Amniotic stem cell (primary cell): ENCODE measurements at places on chromosomes 1 and 21.

GRCh38 chr1:25036117-25036546, 106.1 kb upstream of the RUNX3 start:
- no peak for DNase-seq

- no peak for DNase-seq
Measured at GRCh38 chr1:202150602-202151001, 6.1 kb upstream of the ARL8A start.

GRCh38 chr21:42038826-42039425, 28.8 kb upstream of the ZBTB21 start:
- no peak for DNase-seq

DNA sequence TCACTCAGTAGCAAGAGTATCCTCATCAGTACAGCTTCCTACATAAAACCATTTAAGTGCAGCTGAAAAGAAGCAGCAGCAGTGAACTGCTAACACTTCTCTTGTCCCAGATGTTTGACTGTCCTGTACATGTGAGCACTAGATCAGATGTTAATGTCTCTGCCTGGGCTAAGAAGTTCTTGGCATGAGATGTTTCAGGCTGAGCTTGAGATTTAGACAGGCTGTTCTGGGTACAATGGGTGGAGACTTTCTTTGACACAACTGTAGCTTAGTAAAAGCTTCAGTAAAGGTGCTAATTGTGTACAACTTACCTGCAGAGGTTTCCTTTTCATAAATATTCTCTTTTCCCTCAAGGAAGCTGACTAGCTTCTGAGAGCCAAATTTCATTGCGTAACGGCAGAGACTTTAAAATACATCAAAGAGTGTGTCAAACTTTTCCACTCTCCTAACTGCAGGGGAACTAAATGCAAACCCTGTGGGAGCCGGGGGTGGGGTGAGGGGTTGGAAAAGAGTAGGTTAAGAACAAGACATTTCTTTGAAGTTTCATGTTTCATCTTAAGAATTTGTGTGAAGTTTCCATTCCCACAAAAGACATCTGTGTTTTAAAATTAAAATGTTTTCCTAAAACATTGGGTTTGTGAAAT, 82.1 kb upstream of the CCDC190 start:
- DNase-seq = no peak

DNA sequence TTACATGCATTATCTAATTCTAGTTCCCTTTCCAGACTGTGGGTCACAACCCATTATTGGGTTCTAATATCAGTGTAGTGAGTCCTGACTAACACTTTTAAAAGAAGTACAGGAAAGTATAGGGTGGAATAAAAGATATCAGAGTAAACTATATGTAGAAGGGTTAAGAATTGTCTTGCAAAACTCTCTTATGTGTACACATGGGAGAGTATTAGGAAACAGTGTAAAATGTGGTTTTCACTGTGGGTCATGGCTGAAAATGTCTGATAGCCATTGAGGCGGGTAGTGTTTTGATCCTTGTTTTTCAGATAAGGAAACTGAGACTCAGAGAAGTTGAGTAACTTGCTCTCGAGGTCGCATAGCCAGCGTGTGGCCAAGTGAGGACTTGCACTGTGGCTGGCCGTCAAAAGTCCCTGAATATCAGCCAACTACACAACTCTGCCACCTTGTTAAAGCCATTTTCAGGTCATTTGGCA, 18.5 kb upstream of the MTARC1 start:
- no peak for DNase-seq

GRCh38 chr1:18927082-18927653, 24.8 kb upstream of the ALDH4A1 start:
- no peak for DNase-seq

- no peak for DNase-seq
Measured at GRCh38 chr1:245378311-245378722, 223.5 kb downstream of the KIF26B start.

- DNase-seq = no peak
Measured at GRCh38 chr1:247472035-247472434, 14.1 kb upstream of the OR2B11 start.

- DNase-seq = no peak
Measured at GRCh38 chr1:201468501-201468843, 516 bp downstream of the PHLDA3 start.

DNA sequence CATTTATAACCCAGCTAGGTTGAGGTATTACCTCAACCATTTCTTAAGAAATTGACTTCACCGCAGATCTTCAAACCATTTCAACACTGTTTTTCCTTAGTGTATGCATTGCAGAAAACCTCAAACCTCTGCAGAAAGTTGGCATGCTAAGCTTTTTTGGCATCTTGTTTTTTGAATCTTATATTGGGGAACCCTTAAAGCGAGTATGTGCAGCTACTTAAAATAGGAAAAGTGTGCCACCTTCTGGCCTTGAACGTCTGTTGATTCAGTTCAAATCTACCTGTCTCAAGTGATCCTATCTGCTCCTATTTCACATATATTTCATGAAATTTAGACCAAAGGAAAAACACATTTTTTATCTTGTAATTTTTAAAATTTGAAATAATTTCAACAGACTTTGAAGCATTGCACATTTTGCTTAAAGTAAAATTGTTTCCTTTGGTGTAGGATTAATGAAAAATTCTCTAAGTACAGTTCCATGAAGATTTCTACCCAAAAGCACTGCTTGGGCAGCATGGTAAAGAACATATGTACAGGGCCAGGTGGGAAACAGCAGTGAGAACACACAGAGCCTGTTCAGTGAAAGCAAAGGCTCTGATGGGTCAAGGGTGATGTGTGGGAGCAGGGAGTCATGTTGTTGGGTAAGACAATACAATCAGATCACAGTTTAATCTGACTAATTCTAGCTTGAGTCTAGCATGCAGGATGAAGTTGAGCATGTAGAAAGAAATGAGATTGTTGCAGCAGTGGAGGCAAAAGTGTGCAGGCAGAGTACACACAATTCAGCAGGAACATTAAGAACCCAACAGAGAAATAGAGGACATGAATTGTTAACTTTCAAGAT, 17.2 kb downstream of the HENMT1 start:
- peak; percentile 37 for DNase-seq

DNA sequence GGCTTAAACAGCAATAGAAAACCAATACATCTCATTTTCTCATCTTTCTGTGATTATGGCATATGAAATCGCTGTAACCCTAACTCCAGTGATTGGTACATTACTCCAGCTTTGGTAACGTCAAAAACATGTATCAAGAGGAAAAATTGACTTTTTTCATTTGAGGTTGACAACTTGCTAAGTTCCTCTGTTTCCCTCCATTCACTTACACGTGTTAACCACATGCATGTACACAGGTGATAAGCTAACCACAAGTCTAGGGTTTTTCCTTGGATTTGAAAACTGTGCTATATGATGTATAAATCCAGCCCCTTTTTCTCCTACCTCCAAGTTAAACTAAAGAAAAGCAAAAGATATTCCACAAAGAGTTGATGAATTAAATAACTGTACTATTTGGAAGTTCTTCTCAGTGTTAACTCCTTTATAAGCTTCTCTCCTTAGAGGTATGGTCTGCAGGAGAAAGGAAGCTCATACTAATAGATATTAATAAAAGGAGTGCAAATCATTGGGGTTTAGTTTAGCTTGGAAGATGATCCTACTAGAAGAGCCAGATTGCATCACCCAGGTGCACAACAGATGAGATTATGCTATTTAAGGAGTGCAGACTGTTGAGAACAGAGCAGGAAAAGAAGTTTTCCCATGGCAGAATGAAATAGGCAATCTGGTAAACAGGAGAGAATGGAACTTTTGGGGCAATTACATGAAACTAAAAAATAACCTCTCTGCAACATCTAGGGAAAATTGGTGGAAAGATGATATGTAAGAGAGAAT, 277.9 kb downstream of the GRIK1 start:
- DNase-seq = no peak

GRCh38 chr1:15714406-15715136, 21.5 kb upstream of the SLC25A34 start:
- no peak for DNase-seq

- no peak for DNase-seq
Measured at GRCh38 chr1:24206516-24207394, 19.7 kb upstream of the IFNLR1 start.

GRCh38 chr1:35264871-35265270, 3.6 kb upstream of the ZMYM4 start:
- DNase-seq = peak; percentile 38

DNA sequence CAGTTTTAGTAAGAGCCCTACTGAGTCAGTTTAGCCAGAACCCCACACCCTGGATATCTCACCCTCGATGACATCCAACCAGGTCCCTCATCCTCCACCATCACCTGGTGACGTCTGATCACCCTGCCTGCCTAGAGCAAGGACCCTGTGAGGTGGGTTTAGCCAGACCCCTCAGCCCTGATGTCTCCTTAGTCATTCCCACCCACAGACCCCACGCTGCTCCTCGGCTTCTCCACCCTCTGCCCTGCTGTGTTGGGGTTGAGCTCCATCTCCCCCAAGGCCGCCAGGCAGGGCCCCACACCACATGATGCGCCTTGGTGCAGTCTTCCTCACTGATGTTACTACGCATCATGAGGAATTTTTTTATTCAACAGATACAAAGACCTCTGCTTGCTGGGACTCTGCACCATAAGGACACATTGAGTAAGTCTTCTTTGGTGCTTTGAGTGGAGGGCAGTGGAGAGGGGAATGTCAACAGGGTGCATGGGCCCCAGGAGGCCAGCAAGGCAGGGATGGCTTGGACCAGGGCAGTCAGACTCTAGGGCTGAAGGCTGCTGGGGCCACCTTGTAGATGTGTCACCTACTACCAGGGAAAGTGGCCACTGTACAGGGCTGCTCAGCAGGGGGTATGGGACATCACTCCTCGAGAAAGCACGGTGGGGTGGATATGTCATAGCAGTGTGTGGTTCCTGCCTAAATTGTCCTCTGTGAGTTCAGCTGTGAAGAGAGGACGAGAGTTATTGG, 1.7 kb upstream of the IBA57 start:
- DNase-seq = no peak

DNA sequence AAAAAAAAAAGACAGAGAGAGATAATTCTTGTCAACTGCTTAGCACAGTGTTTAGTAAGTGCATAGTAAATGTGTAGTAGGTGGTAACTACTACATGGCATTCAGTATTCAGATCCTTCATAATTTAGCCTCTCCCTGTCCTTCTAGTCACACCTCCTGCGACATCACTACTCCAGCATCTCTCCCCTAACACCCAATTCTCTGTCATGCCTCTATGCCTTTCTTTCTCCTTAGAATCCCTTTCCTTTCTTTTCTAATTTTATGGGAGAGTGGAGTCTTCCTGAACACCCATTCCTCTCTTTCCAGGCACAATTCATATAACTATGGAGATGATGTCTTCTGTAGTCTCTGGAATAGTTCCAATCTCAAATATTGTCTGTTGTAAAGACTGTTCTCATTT, 3.9 kb upstream of the VPS72 start:
- DNase-seq = no peak

- DNase-seq = no peak
Measured at GRCh38 chr1:59315529-59316463, 18.9 kb downstream of the FGGY start.

DNA sequence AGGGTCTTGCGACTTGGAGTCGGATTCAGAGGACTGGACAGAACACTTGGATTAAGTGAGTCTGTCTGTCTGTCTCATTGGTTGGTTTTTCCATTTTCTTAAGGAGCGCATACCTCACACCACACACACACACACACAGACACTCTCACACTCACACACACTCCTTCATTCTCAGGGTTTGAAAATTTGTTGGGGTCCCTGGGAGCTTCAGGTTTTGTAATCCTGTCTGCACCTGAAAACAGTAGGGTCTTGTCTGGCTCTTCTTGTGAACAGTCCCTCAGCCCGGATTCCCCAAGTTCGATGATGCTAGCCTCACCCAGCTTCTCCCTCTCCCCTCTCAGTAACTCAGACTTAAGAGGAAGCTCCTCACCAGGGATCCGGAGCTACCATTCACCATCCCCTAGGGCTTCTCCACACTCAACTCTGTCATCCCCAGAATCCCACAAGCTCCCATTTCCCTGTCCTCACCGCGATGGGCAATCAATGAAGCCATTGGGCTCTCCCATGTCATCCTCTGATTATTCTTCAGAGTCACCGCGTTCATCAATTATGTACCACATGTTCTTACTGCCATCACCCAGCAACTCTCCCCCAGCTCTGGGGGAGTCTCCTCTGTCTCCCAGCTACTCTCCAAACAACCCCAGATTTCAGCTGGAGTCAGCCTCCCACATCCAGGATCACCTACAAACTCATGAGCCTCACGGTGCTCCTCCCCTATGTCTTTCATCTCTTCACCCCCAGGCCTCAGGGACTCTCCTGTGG, 1530.9 kb upstream of the TPTE start:
- no peak for DNase-seq

DNA sequence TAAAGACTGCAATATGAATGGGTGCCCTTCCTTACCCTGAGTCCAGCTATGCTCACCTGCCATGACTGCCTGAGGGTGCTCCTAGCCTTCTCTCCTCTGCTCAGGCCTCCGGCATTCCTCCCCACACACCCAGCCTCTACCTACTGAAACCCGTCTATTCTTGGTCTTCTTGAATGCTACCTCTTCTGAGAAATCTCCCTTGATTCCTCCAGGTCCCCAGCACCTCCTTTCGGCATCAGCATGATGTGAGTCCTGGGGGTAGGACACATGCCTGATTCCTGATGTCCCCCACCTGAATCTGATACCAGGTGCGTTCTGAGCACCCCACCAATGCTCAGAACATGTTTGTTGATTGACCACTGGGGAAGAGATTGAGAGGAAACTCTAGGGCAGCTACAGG, 8.6 kb downstream of the LDLRAD1 start:
- DNase-seq = no peak

DNA sequence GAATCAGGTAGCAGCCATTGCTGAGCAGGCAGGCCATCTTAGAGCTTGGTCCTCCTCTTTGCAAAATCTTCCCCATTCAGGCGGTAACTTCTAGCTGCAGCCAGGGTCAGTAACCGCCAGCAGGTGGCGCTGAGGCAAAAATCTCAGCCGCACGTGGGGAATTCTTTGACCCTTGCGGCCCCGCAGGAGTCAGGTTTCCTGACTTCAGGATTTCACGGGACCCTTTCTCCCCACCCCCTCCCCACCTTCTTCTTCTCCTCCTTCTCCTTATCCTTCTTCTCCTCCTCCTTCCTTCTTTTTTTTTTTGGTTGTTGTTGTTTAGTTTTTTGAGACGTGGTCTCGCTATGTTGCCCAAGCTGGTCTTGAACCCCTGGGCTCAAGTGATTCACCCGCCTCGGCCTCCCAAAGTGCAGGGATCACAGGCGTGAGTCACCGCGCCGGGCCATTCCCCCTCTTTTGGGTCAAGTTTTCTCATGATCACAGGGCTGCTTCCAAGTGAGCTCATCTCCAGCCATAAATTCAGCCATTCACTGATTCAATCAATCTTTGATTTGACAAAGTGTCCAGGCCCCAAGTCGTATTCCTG, 33.4 kb upstream of the TENT5B start:
- no peak for DNase-seq

- DNase-seq = no peak
Measured at GRCh38 chr1:211726467-211726995, 51.1 kb upstream of the NEK2 start.

- DNase-seq = no peak
Measured at GRCh38 chr1:84763912-84764680, 73.8 kb upstream of the SSX2IP start.

DNA sequence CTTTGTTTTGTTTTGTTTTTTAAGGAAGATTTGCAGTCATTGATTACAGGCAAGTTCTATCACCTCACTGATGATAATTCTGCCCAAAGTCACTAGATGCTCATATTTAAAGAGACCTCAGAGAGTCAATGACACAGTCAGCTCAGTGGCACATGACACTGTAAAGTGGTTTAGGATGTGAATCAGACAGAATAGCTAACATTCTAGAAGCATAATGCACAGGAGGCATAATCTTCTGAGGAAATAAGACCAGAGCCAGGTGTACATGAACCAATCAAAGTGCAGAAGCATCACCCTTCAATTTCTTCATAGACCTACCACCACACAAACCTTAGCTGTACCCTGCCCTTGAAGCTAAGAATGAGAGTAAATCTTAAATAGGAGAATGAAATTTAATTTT, 268.5 kb downstream of the BRINP2 start:
- no peak for DNase-seq
